ENCODE measurements at places on chromosomes 6 and 20.

GRCh38 chr6:150880336-150880735, 14.8 kb downstream of the MTHFD1L start:
- DNase-seq = no peak

DNA sequence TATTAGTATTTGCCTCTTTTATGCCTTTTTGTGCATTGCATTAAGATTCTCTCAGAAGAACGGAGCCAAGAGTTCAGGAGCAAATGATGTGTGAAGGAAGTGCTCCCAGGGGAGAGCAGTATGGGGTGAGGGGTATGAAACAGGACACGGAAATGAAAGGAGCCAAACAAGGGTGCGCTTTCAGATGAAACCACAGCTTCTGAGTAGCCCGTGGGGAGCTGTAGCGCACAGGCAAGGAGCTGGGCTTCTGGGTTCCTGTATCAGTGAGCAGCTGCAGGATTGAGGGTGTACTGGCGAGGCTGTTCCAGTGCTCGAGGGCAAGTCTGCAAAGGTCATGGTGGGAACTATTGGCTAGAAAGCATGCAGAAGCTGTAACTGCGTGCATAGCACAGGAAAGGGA, 25.4 kb downstream of the ANKEF1 start:
- DNase-seq = no peak

DNA sequence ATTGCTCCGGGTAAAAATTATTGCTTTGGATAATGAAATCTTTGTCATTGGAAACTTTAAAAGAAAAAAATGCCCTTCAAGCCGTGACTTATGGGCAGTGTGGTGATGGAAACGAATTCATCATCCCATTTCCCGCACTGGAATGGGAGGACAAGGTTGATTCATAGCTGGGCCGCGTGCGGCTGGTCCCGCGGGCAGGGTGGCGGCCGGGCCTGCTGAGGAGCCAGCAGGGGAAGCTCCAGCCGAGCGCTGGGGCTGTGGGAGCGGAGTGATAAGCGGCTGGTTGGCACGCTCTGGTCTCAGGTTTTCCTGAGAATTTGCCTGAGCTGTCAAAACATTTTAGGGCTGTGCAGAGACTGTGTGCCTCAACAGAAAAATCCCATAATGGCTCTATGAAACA, 351.7 kb downstream of the CDC5L start:
- no peak for DNase-seq

DNA sequence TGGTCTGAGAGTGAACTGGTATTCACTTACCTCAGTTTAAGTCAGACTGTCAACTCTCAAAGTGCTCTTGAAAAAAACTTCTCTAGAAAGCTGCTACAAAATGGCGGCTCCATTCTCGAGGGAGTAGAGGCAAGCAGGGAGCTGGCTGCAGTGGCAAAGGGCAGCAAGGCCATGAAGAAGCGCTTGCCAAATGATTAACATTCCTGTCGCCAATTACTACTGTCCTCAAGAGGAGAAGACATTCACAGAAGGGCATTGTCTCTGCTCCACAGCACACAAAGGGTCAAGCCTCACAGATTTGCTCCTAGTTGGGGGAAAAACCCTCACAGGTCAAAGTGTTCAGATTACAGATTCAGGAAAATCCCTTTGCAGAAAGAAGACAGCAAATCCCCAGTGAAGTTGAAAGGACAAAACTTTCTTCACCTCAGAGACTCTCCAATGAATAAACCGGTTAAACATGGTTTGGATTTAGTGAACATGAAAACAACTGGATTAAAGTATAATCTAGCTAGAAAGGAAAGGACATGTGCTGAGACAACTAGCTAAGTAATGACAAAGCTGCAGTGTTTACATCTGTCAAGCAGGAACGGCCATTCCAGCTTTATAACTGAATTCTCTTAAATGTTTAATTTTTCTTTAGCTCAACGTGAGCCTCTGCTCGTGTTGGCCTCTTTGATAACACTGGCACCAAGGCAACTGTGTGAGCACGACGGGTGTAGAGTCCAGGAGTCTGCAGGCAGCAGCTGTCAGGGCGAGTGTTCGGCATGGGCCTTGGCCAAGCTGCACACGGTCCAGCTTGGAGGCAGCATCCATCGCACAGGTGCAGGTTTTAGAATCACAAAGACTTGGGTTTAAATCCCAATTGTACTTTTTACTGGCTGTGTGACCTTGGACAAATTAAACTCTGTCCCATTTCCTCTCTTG, 37.6 kb downstream of the NR2E1 start:
- DNase-seq = no peak

- DNase-seq = no peak
Observed at GRCh38 chr6:97023982-97024381, 99.5 kb downstream of the KLHL32 start.

GRCh38 chr6:19968201-19968600, 131.0 kb downstream of the ID4 start:
- DNase-seq = peak; percentile 0

DNA sequence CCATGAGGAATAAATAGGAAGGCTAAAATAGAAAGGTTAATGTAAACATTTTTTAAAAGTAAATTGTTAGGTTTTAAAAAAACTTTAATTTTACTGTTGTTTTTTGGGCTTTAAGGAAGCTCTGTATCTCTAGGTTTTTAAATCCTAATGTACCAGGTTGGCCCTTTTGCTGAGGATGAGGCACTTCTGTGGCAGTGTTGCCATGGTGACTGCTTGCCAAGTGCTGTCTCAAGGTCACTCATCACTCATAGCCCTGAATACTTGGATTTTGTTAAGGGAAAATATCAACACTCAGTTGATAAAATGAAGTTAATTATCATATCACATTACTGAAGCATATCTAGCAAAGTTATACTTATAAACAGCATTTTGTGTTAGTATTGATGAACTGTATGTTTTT, 50.2 kb downstream of the NCOA3 start:
- DNase-seq = no peak

DNA sequence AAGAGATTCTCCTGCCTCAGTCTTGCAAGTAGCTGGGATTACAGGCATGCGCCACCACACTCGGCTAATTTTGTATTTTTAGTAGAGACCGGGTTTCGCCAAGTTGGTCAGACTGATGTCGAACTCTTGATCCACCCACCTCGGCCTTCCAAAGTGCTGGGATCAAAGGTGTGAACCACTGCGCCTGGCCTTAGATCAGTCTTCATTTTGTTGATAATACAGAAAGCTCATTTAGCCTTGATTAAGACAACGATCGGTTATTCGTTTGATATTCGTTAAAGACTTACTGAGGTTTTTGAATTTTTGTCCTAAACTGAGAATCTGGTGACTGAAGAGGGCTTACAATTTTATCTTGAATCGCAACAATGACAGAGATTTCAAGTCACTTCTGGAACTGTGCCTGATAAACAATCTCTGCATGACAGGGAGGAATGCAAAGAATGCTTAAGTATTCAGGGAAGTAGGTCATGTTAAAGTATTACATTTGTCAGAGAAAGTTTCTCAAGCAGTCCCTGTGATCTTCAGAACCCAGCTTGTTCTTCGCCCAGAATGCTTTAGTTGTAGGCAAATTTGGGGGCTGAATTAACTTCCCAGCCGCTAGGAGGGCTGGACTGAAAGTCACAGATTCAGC, 14.8 kb downstream of the AKAP12 start:
- DNase-seq = no peak

GRCh38 chr6:5537967-5538366, 276.7 kb downstream of the FARS2 start:
- no peak for DNase-seq

DNA sequence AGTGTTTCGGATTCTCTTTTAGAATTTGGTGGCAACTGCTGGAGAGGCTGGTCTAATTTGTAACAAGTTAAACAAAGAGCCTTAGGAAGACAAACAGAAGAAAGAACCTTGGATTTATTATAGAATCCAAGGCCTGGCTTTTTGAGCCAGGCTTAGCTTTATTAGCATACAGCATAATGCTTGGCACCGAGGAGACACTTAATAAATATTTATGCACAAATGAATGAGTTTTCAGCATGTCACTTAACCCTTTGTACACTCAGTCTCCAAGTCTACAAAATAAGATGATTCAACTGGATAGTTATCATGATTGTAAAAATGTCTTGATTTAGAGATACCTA, 38.2 kb upstream of the AFDN start:
- DNase-seq = no peak

- DNase-seq = no peak
Observed at GRCh38 chr6:79072640-79073181, 5.3 kb downstream of the PHIP start.

DNA sequence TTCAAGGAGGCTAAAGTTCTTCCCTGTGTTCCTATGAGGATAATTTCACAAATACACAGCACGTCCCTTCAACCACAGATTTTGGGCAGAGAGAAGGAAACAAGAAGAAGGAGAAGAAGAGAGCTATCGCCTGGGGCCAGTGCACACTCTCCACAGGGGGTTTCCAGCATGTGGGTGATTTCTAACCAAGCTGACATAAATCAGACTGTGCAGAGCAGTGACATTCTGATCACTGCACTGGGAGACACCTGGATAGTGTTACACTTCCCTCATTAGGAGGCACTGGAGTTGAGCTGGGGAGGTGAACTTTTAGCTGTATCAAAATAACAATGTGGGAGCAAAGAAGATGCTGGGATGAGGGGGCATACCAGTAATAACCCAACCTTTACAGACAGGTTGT, 71.8 kb upstream of the CENPW start:
- DNase-seq = no peak

GRCh38 chr20:33373735-33374605, 27.3 kb downstream of the CDK5RAP1 start:
- DNase-seq = no peak

DNA sequence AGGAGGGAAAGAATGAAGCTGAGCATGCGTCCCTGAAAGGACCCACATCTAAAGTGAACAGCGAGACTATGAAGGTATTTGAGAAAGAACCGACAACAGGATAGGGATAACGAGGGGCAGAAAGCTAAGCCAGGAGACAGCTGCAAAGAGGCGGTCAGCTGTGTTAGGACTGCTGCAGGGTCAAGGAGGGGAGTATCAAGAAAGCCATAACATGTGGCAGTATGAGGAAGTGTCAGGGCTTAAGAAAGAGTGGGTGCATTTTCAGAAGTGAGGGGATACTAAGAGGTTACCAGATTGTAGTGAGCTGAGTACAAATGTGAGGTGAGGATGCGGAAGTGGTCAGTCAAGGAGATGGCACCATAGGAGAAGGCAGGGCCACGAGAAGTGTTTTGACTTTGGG, 21.2 kb downstream of the MYLIP start:
- DNase-seq = no peak

- no peak for DNase-seq
Observed at GRCh38 chr6:158928068-158928467, 71.9 kb downstream of the RSPH3 start.

DNA sequence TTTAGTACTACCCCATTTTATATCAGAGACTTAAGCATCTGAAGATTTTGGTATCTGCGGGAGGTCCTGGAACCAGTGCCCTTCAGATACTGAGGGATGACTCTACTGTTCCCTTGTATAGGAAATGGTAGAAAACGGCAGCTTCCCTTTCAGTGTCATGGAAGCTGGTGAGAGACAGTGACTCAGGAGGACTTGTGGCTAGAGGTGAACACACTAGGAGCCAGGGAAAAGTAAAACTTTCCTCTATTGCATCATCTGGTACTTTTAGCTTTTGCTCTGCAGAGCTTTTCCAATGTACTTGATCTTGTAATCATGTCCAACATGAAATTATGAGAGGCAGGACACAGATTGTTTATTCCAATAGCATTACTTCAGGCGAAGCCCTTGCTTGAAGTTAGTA, 45.0 kb downstream of the RNF144B start:
- no peak for DNase-seq

DNA sequence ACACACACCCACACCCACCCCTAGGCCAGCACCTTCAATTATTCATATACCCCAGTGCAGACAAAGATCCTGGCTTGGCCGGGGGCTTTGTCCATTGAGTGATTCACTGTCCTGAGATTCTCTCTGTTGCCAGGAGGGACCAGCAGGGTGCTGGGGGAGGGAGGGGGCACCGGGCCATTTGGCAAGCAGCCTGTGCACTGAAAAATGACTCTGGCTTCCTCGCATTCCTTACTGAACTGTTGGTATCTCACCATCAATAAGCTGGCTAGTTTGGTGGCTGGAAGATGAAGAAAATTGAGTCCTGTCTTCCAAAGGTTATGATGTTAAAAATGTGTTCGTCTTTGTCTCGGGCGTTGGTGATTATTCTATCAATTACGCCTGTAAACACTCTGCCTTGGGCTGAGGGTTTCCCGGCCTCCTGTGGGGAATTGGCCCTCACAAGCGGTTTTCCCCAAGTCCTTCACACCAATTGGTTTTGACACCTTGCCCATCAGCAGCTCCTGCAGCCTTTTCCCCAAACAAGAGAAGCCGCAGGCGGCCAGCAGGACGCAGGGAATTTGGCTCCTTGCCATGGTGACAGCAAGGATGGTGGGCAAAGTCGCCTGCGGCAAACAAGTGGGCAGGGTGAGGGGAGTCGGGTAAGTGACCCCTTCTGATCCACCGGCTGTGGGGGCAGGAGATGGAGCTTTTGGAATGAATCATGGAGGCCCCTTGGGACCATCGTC, 4.9 kb downstream of the VSTM2L start:
- DNase-seq = no peak

- no peak for DNase-seq
Observed at GRCh38 chr6:132268209-132268608, 133.1 kb downstream of the MOXD1 start.

- no peak for DNase-seq
Observed at GRCh38 chr20:54727490-54727889, 252.1 kb downstream of the DOK5 start.

DNA sequence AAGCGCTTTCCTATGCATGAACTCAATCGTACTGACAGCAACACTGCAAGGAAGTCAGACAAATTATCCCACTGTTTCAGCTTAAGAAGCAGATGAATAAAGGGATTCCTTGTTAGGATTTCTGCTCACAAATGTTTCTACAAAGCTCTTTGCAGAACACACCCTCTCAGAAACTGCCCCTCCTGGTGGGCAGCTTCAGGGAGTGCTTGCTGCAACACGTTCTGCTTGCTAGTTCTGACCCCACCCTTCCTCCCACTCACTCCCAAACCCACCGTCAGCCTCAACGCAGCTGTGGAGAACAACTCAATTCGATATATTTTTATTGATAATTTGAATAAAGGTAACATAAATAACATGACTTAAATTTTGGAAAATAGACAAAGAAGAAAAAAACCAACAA, 250.8 kb upstream of the PRDM1 start:
- DNase-seq = no peak

- DNase-seq = no peak
Observed at GRCh38 chr6:106743612-106744011, 114.2 kb downstream of the QRSL1 start.

GRCh38 chr20:47011984-47012383, 117.3 kb downstream of the EYA2 start:
- no peak for DNase-seq

DNA sequence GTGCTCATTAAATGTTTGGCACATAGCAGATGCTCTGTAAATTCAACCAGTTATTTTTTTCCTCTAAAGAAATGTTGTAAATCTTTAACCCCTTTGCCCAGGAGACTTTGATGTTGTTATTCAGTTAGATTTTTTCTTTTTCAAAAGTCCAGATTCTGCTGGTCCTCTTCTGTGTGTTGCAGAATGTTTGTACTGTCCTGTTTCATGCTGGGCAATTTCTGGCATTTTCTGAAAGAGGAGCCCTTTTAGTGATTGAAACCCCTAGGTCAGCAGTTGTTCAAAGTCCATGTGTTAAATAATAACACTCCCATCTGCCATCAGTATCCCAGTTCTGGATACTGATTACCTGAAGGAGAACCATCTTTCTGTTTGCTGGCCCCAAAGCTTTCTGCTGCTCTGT, 1.3 kb upstream of the SLC17A1 start:
- DNase-seq = no peak

- no peak for DNase-seq
Observed at GRCh38 chr6:1586861-1587450, 22.8 kb upstream of the FOXC1 start.

GRCh38 chr6:55818482-55818881, 56.9 kb downstream of the BMP5 start:
- no peak for DNase-seq

- DNase-seq = no peak
Observed at GRCh38 chr6:31970604-31971271, 1.2 kb downstream of the DXO start.

All from T-helper 2 cell (primary cell).